OCI-M1 (cell line): ENCODE measurements at places on chromosomes 7 and 10.

- DNase-seq, result no peak
Measured at GRCh38 chr10:14584661-14585060, 190.0 kb downstream of the FAM107B start.

DNA sequence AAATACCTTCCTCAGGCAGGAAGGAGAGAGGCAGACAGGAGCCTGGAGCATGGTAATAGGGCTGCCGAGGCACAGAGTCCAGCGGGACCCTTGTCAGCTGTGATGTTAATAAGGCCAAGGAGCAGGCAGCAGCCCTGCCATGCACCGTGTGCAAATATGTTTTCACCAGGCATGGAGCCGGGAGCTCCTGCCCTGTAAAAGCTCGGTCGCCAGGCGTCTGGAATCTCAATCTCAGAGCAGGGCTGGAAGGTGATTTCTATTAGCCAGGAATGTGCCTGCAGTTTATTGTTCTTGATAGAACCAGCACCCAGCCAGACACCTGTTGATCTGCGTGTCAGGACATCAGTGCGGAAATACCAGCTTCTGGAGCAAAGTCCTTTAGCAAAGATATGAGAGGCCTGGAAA lies 469.8 kb downstream of the GLRX3 start:
- no peak for DNase-seq

DNA sequence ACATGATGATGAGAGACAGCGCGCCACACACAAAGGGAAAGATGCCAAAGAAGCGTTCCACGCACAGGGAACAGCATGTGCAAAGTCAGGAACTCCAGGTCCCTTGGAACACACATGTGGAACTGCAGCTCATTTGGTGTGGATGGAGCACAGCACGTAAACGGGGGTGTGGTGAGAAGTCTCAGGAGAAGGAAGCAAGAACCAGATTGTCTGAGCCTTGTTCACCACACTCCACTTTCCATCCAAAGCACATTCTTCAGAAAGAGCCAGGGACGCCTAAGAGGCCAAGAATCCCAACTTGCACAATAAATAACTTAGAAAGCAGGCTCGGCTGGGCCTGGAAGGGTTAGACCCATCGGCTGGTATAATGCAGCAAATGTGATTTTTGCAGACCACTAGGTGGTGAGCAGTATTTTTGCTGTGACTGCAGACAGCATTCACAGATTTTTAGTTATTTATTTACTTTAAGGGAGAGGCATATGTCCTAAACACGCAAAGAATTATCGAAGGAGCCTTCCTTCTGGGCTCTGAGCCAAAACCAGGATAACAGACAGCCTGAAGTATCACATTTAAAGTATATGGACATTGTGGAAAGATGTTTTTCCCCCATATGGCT lies 27.9 kb upstream of the ASCC1 start:
- peak; percentile 88 for DNase-seq

DNA sequence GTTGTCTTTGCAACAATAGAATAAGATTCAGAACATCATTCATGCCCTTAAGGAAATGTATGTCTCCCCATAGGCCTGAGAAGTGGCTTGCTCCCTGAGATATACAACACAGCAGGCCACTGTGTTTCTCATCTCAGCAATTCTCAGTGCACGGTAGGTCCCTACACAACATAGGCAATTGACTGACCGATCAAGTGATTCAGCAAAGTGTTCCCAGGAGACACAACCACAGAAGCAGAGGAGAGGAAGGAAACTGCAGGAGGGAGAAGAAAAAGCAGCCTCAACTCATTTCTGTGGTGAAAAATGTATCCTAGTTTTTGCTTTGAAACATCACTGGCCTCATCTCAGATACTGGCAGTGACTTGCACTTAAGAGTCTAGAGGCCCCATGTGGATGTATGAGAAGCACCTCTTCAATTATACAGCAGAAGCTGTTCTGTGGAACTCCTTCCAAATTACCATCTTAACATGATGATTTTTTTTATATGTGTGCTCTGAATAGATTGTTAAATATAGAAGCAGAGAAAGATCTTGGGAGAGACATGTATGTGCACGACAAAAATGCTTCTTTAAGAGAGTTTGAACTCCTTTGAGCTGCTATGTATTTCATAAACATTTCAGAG lies 306.8 kb downstream of the XPNPEP1 start:
- no peak for DNase-seq

GRCh38 chr10:100737355-100738054 lies 7.9 kb upstream of the PAX2 start:
- no peak for DNase-seq

- DNase-seq, result no peak
Measured at GRCh38 chr7:79221211-79221610, 232.3 kb downstream of the MAGI2 start.

GRCh38 chr10:38127812-38128211 lies 33.7 kb downstream of the ZNF37A start:
- DNase-seq, result no peak

DNA sequence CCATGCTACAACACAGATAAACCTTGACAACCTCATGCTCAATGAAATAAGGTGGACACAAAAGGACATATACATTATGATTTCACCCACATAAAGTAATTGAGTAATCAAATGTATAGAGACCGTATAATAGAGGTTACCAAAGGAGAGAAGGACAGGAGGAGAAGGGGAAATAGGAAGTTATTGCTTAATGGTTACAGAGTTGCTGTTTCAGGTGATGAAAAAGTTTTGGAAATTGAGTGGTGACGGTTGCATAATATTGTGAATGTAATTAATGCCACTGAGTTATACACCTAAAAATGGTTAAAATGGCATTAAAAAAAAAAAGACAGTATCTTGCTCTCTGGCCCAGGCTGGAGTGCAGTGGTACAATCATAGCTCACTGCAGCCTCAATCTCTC lies 1.5 kb upstream of the OGDH start:
- DNase-seq, result no peak

DNA sequence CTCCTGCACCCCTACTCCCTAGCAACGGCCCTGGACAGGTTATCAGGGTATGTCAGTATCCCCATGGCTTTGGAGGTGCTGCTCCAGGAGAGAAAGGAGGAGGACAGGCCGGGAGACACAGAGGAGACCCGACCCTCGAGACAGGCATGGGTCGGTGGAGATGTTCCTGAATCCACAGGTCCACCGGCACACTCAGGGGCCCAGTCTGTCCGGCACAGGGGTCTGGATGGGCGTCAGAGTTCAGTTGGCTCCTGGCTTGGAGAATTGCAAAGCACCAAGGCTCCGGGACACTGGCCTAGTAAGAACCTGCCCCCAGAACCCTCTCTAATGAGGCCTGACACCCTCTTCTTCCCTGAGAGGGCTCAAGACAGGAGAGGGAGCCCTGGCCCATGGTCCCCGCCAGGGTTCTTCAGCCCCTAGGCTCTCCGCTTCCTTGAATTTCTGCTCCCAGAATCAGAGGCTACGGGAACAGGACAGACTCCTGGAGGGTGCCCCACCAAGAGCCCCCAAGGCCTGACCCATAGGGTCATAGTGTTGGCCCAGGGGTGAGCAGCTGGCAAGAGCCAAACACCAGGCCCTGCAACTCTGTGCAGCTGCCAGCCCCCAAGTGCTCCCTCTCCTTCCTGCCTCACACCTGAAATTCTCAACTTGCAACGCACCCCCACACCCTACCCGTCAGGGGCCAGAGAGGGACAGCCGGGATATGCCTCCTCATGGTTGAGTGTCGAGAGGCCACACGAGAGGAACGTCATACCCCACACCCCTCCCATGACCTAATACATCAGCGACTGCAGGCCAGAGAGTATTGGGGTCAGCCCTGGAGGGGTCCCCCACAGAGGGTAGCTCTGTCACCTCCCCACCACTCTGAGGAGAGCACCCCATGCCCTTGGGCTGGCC lies 5.5 kb upstream of the IRF5 start:
- no peak for DNase-seq
